Stimulated activated CD4-positive, alpha-beta T cell treated with anti-CD3 and anti-CD28 coated beads, Interleukin-12 subunit alpha, Interleukin-12 subunit beta, amount 100 ng/mL, for 48 hours (primary cell): ENCODE measurements at places on chromosomes 6 and 20.

DNA sequence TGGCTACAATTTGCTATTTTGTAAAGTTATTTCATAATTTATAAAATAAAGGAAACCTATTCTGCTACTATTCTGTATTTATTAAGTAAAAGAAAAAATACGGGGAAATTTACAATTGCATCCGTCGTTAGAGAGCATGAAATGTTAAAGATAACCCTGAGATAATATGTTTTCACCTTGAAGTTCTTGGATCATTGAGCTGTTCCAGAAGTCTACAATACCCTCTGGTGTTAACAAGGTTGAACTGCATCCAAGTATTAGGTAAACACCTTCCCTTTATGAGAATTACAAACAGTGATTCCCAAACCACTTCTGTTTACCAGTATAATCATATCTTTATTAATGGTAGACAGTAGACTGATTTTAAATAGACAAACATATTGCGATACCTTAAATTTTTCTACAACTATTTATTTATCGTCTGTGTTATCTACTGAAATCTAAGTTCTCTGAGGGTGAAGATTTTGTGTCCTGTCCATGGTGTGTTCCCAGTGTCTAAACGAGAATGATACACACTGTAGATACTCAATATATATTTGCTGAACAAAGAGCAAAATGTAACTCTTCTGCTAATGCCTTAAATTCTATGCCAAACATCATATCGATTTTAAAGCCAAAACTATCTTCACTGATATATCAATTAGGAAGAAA lies 28.2 kb downstream of the TBC1D32 start:
- no peak for DNase-seq

DNA sequence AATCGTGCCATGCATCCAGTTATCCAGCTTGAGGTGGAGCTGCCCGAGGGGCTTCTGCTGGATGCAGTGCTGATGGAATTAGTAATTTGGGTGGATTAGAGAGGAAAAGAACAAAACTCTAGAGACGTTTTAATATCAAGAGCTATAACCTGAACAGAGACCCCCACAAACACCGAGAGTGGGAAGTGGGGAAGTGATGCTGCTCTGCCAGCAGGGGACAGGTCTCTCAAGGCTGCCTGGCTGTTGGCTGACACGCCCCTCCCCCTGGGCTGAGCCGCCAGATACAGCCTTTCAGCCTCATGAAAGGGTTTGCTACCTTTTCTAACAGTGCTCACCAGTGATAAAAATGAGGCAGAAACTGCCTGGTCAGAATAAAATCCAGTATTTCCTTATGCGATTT lies 9.6 kb downstream of the LEMD2 start:
- no peak for DNase-seq

- DNase-seq, result no peak
Observed at GRCh38 chr6:85130743-85131142, 319.1 kb upstream of the NT5E start.

DNA sequence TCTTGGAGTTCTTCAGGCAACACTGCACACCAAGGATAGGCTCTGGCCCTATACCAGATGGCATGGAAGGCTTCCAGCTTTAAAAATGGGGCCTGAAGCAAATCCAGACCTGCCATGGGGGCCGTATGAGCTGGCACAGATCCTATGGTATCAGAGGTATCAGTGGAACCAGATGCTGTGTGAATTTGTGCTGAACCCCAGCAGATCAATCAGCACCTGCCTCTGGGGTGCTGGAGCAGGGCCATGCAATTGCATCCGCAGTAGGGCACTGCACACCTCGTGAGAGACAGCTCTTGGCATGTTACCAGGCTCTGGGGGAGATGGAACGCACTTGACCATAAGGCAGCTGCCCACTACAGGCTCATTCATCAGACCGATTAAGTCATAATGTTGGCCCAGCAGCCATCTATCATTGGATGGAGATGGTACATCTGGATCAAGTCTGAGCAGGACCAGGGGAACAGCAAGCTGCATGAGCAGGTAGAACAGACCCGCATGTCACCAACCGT lies 221.5 kb downstream of the MYLK4 start:
- no peak for DNase-seq

- DNase-seq, result no peak
Observed at GRCh38 chr6:17276766-17277165, 4.4 kb upstream of the RBM24 start.
